Activated CD8-positive, alpha-beta memory T cell treated with anti-CD3 and anti-CD28 coated beads for 1 hour (primary cell): ENCODE measurements at places on chromosomes 3 and 15.

DNA sequence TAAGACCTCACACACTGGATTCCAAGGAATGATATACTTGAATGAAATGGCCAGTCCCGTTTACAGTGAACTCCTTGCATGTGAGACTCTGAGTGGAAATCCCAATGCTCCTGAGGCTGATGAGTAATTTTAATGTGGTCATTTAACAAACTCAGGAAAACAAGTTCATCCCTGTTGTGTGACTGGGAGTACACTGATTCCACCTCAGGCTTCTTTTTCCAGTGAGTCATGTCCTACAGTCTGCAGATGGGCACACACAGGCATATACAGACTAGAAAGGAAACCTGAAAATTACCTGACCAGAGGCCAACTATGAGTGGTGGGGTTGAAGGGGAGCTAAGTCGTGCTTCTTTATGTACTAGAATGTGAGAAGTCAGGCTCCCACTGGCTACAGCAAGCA, 5.8 kb downstream of the SQOR start:
- no peak for DNase-seq

- no peak for DNase-seq
Observed at GRCh38 chr15:65796610-65797078, 4.6 kb upstream of the DENND4A start.

- DNase-seq: no peak
Observed at GRCh38 chr15:25770618-25771337, 92.3 kb downstream of the ATP10A start.

DNA sequence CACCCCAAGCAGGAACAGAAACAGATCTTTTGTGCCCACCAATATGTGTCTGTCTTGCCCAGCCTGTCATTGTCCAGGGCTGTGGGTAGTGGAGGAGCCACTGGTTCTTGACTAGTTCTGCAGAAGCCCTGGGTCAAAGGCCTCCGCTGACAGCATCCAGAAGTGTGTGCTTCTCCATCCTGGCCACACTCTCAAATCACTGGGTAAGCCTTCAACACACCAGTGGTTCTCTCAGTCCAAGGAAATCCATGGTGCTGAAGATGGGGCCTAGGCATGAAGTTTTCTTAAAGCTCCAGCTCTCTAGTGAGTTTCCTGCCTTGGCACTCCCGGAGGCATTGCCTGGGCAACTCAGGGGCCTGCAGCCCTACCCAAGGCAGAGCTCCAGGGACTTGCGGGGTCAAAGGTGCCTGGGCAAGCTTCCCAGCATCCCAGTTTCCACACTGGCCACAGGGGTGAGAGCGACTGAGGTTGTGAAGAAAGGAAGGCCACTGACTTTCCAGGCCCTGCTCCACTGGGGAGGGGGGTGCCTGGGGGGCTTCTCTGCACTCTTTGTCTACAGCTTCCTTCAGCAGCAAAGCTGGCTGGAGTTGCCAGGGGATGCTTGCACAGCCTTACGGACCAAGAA, 37.9 kb upstream of the RPL32 start:
- no peak for DNase-seq

DNA sequence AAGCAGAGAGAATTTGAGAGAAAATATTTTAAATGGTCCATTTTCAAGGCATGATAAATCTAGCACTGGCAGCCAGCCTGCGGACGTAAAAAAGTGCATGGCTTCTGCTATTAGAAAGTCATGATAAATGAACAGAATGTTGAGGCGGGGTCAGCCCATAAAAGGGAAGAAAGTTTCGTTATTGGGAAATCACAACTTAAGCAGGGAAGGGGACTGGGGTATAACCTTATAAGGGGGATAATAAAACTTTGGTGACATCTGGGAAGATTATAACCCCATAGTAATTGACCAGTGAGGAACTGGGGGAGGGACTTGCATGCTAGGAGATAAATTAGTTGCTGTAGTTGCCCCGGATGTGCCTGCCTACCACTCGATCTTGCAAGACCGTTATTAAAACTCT, 88.4 kb upstream of the PLSCR4 start:
- DNase-seq: no peak

- DNase-seq: no peak
Observed at GRCh38 chr15:79682851-79683288, 213.9 kb downstream of the MTHFS start.

DNA sequence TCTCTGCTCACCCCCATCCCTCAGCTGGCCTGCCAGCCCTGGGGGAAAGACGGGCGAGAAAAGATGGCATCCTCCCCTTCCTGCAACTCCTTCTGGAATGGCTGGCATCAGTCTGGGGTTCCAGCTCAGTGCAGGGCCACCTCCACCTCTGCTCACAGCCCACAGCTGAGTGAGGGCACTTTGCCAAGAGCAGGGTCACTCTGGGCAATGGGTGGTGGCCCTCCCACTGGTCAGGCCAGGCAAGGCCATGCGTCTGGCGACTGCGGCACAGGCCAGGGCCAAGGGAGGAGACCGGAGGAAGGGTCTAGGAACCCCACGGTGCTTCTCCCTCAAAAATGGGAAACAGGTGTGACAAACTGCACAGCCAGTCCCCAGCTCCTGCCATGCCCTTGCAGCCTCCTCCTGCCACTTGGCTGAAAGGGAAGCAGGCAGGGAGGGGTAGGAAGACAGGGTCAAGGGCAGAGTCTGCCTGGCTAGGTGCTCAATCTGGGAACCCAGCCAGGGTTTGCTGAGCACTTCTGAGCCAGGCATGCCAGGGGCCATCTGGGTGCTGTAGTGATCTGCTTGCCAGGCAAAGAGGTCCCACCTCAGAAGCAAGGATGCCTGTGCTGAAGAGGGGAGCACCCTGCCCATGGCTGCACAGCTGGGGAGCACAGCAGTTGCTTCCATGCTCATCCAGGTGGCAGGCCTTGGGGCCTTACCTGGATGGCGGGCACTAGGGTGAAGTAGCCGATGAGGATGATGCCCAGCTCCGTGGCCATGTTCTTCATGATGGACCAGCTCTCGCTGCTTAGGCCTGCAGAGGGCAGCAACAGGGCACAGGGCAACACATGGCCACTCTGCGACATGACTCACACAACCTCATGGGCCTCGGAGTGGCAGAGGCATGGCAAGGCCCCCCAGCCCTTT, 41.2 kb downstream of the PTPN23 start:
- DNase-seq: no peak

DNA sequence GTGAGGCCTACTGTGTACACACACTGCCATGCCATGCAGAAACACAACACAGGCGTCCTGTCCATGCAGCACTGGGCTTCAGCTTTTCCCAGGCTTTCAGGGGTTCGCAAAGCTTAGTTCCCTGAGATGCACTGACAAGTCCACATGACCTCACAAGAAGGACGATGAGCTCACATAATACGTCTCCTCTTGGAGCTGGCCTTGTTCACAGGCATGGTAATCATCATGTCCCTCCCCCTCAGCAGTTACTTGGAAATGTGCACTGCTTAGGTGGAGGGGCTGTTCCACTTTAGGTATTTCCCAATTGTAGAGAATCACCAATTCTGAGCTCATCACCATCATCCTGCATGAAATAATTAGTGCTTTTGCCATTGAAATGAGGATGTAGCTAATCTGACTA, 308.8 kb downstream of the LRTM1 start:
- DNase-seq: no peak

GRCh38 chr3:84965141-84965540, 6.4 kb downstream of the CADM2 start:
- DNase-seq: no peak

DNA sequence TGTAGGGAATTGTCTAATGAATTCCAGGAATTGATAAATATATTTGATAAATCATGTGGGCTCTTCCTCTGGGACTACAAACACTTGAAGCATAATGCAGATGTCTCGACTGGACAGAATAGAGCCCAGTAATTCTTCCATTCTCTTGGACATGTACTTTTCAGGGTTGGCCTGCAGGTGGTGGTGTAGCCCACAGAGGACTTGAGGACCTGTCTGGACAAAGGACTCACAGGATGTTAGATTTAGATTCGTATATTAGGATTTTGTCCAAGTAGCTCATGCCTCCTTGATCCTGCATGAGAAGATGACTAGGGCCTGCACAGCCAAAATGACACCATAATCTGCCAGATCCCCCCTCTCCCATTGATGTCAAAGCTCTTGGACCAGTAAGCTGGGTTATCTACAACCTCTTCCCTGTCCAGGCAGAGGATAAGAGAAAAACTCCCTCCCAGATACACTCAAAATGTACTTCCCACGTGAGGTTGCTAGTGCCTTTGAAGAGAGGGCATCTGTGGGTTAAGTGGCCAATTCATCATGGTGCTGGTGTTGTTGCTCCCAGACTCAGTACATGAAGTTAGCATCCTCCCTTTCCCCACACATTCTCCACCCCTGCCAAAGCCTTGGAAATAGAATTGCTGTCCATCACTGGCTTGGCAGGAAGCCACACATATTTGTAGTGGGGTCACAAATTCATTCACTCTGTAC, 88.6 kb upstream of the ZNF280D start:
- peak; percentile 7 for DNase-seq

GRCh38 chr15:64985366-64986033, 4.2 kb downstream of the SPG21 start:
- no peak for DNase-seq

- DNase-seq: no peak
Observed at GRCh38 chr15:96264801-96265515, 65.5 kb upstream of the NR2F2 start.

DNA sequence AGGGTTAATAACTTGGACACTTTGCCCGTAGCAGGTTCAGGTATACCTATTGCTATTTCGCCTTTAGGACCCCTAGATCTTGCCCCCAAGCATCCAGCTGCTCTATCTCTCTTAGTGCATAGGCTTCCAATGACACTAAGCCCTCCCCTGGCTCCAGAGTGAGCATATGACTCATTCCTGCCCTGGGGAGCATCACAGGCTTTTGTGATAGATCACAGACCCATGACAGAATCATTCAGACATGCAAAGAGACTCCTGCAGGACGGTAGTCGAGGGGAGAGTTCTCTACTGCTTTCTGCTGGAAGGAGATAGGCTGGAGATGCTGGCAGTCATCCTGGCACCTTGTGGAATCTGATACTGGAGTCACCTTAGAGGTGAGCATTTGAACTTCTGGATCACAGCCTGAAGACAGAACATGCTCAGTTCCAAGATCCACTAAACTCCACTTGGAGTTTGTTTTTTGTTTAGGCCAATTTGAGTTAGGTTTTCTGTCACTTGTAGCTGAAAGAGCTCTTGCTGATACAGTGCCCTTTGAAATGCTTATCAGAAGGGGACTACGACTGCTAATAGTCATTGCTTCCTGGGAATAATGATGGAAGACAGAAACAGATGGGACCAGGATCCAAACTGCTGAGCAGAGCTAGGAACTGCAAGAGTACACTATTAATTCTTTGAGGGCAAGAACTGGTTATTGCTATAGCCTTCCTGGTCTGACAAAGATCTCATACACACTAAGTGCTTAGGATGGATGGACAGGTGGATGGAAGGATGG, 11.0 kb downstream of the LYSMD2 start:
- no peak for DNase-seq

GRCh38 chr15:33068007-33068481, 126.5 kb downstream of the FMN1 start:
- DNase-seq: no peak

DNA sequence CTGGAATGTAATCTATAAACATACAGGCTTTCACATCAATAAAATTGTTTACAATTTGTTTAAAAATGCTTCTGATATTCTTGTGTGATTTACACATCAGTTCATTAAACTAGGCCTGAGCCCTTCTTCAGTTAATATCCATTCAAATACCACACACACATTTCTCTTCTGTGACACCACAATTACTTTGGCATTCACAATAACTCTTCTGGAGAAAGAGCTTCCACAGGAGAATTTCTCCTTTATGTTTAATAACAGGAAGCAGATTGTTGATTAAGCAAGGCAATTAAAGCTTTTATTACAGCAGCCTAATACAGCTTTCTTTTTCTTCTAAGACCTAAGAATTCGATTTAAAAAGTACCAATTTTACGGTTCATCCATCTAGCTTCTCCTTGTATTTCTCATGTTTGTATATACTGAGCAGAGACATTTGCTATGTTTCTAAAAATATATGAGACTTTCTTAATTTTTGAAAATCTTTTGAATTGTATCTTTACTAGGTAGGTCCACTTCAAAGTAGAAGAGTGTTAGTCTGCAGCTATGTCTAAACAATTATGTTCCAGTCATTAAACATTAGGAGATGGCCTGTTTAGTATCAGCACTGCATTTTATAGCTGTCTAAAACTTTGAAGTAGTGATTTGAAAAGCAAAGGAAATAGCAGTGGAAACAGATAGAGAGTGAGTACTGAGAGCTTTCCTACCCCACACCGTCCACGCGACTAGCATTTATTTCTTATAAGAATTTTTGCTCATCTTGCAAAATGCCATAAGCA, 511.1 kb upstream of the UBE2E2 start:
- DNase-seq: no peak

DNA sequence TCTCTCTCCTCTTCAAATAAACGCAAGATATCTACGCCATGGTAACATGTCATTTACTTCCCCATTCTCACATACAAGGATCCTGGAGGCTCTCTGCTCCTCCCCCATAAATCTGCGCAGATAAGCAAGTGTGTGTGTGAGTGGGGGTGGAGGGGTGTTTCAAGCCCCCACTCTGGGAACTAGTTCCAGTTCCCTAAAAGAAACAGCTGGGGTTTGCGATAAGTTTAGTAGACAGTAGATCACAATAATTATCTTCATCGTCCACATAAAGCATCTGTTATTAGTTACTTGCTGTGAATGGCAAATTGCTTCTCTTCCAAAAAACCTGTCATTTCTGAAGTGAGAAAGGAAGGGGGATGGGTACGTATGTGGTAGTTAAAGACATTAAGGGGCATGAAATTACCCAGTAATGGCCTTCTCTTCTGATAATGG, 79.8 kb downstream of the RBPMS2 start:
- DNase-seq: no peak

DNA sequence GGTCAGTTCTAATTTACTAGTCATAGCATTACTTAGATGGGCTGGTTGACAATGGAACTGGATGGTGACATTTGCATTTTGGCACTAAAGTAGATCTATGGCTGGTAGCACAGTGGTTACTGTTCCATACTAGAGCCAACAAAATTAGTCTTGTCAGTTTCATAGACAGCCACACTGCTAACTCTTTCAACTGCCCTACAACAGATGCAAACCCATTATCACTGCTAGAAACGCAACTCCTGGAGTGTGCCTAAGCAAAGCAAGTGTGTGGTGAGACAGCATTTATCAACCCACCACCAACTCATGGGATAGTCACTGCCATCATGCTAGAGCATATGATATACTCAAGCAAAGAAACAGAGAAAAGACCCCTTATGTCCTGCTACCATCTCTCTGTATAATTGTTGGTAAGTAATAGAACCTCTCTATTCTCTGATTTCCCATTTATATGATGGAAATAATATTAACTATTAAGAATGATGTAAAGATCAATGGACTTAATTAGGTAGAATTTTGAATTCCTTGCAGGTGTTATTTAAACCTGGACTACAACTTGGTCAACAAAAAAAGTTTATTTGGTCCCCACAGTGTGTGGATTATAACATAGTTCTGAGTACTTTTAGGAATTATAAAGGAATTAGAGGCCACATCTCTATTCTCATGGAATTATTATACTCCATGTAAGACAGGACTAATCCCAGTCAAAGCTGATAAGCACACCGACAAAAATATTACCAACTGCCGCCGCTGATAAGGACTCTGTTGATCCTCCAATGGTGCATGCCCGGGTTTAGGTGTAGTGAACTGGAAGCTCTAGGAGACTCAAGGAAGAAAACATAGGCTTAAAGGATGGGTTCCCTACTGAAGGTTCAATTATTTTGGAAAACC, 19.9 kb upstream of the ABHD5 start:
- no peak for DNase-seq
